Cortex of kidney (tissue), 1 donor: ENCODE measurements at places on chromosomes 2 and 18.

GRCh38 chr18:8942909-8943545 lies 159.5 kb upstream of the NDUFV2 start:
- DNase-seq: no peak

DNA sequence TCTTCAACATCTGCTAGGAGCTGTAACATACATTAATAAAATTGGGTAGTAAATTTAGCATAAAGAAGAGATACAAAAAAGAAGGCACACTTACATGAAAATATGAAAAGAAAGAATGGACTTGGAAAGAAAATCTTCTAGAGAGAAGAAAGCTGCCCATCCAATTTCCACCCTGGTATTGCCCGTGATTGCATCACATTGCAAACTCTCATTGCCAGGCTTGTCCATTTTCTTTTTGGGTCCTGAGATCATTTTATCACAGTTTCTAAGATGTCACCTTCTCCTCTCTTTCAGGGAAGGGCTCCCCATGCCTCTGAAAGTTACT lies 321.5 kb downstream of the RND3 start:
- DNase-seq: no peak

DNA sequence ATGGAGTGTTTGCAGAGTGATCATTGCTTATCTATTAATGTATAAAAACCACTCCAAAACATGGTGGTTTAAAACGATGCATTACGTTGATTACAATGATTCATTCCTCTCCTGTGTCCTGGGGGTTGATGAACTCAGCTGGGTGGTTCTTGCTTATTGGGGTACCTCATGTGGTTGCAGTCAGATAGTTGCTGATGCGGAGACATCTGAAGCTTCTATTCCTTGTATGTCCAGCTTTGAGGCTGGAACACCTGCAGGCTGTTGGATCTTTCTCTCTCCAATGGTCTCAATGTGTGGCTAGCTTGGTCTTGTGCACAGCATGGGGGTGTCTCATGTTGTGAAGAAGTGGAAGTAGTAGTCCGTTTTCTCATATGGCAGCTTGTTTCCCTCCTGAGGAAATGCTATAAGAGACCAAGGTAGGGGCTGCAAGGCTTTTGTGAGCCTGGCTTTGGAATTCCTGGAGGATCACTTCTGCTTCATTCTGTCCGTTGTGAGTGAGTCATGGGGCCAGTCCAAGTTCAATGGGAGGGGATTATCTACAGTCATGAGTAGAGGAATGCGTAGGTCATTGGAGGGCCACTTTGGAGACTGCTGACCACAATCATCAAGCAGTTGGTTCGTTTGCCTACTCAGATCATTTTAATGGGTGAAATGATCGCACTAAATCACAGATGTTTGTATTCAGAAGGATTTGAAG lies 601.0 kb downstream of the SLC4A3 start:
- no peak for DNase-seq

DNA sequence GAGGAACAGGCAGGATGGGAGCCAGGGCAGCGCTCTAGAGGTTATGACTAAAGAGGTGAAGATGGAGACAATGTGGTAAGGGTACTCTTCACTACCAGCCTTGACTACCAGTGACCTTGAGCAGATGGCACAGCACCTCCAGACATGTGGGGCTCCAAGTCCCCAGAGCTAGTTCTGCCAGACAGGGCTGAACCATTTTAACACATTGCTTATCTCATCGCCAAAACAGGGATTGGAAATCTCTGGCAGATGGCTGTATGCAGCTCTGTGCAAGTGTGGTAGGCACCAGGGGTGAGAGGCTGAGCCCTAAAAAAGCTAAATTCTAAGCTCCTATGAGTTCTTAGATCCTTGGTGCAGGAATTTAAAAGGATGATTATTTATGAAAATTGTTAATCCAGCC lies 41.3 kb downstream of the FSHR start:
- no peak for DNase-seq

DNA sequence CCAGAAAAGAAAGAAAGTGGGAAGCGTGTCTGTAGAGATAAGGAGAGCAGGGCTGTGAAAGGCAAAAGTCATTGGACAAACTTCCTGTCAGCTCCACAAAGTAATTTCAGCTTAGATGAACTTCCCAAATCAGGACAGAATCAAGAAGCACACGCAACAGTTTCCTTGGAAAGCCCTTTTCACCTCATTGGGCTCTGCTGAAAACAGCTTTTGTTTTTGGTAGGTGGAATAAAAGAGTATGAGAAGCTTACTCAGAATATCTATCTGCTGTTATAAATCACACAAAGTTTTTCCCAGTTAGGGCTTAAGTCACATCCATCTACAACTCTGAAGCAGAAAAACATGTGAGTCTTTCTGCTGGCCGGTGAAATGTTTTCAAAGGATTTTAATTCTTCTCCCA lies 42.4 kb upstream of the EFEMP1 start:
- DNase-seq: no peak

- no peak for DNase-seq
Observed at GRCh38 chr2:47741101-47741500, 41.8 kb upstream of the MSH6 start.

- DNase-seq: no peak
Observed at GRCh38 chr2:82636402-82637020, 1822.6 kb downstream of the SUCLG1 start.

DNA sequence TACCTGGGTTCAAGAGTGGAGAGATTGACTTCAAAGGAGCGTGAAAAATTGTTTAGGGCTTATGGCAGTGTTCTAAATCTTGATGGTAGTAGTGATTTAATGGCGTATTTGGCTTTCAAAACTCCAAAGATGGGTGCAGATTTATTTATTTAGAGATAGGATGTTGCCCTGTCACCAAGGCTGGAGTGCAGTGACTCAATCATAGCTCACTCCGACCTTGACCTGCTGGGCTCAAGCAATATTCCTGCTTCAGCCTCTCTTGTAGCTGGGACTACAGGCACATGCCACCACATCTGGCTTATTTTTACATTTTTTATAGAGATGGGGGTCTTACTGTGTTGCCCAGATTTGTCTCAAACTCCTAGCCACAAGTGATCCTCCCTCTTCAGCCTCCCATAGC lies 52.5 kb downstream of the FAM117B start:
- DNase-seq: no peak

- DNase-seq: no peak
Observed at GRCh38 chr18:22346401-22346952, 71.2 kb downstream of the CTAGE1 start.

- DNase-seq: no peak
Observed at GRCh38 chr2:42156721-42157120, 12.4 kb upstream of the EML4 start.

- DNase-seq: no peak
Observed at GRCh38 chr2:157692768-157693167, 64.1 kb upstream of the ACVR1C start.

DNA sequence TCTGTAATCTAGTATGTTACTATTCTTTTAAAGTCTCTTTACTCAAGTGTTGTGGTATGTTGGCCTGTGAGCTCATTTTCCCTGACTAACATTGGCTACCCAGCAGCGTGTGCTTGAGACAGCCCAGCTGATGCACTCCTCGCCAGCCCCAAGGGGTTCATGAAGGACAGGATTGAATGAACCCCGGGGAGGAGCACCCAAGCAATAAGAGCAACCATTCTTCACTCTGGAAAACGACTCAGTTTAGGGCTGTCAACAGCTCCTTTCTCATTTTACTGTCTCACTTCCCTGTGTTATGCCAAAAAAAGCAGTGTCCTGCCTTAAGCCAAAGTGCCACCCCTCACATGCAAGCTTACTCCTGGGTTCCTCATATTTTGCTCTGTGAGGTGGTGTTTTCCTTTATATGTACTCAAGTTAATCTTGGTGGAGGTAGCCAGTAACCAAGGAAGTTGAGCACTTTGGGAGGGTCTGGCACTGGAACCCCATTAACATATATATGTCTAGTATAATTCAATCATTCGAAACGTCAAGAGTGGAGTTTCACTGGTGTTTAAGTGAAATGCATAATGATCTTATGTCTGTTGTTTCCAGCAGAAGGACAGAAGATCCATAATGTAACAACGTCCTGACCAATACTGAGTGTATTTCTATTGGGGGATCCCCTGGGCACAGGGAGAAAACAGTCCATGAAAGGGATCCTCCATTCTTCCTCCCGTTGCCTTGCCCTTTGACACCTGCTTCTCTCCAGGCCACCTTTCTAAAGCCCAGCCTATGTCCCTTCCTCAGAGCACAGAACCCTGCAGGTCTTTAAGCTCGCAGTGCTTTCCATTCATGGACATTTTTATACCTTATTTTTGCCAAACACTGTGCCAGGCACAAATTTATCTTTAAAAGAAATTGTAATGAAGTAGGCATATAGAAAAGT lies 43.2 kb downstream of the ATIC start:
- no peak for DNase-seq

GRCh38 chr2:219916281-219916680 lies 288.9 kb downstream of the SLC4A3 start:
- DNase-seq: no peak

DNA sequence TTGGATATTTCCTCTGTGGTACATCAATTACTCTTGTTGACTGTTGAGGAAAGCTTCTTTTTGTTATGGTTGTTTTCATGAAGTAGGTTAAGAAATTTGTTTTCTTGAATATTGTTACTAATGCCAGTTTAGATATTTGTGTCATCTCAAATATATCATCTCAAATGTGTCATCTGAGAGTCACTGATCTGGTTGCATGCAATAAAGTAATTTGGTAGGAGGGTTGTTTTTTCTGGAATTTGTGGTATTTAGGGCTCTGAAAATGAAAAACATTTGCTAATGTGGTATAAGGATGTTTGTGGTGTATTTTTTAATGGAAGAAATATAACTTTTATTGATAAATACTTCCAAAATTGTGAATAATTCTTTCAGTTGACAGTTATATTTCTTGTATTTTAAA lies 117.7 kb downstream of the GREB1L start:
- no peak for DNase-seq

- DNase-seq: no peak
Observed at GRCh38 chr2:190507135-190507534, 27.4 kb downstream of the NEMP2 start.

DNA sequence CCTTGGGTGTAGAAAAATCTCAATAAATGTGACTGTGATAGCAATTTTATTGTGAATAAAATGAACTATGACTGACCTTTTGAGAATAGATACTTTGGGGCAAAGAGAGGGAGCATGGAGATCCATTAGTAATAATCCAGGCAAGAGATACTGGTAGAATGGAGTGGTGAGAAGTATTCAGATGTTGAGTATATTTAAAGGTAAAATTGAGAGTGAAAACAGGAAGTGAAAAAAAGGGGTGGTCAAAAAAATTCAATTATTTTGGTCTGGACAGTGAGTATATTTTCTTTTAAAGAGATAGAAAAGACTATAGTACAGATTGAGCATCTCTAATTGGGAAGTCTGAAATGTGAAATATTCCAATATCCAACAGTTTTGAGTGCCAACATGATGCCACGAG lies 1515.6 kb upstream of the NXPH2 start:
- no peak for DNase-seq

GRCh38 chr2:233796254-233796653 lies 18.1 kb downstream of the MROH2A start:
- no peak for DNase-seq

- no peak for DNase-seq
Observed at GRCh38 chr2:11903085-11903606, 156.7 kb downstream of the LPIN1 start.

DNA sequence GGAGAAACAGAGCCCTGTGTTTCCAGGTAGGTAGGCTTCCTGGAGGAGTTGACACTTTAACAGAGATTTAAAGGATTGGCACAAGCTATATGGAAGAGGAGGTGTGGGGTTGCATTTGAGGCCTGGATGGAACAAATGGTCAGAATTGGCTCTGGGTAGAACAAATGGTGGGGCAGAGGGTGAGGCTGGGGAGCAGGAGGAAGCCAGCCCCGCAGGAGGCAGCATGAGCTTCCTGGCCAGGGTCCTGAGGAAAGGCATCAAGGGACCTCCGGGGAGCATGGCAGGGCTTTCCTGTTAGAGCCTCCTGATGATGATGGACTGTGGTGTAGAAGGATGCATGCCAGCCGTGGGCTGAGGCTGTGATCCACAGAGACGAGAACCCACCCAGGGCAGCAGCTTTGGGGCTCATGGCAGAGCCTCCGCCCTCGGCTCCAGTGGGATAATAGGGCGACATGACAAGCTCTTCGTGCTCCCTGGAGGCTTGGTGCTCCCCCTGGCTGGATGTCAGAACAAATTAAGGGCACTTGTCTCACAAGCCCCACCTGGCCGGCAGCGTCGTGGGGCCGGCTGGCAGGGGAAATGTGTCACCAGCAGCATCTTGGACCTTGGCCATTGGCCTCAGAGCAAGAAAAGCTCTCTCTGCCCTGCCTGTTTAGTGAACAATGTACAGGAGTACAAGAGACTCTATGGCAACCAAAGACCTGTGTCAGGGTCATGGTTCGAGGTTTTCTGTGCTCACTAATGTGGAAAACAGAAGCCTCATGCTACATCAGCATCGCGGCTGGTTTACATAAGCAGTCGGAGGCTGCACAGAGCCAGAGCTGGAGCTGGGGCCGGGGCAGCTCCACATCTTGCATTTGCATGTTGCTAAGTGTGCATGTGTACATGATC lies 153.5 kb downstream of the MYCN start:
- no peak for DNase-seq
